ENCODE measurements at places on chromosomes 13 and 19. TPM values are rescaled to one million over a fixed set of nuclear protein-coding genes. Genes with fewer than 3 reads are reported as not detected.

Gene CLDND2
- not detected for total RNA-seq

Gene MUC16
- not detected for total RNA-seq

Gene LGALS7
- not detected for total RNA-seq

Gene ZNF208
- total RNA-seq = 0.07 TPM

Gene JAK3
- 4.7 TPM for total RNA-seq

Gene KLK8
- total RNA-seq = not detected

Gene CEACAM20
- not detected for total RNA-seq

Gene KLK12
- not detected for total RNA-seq

Gene PCDH9
- total RNA-seq = 1.7 TPM

Gene DIRAS1
- total RNA-seq = 0.39 TPM

Gene ZNF790
- 2.9 TPM for total RNA-seq

Gene ADGRE3
- not detected for total RNA-seq

Gene CFAP97D2
- total RNA-seq = 0.10 TPM

Gene METTL21C
- not detected for total RNA-seq

Gene CYP4F22
- total RNA-seq = not detected

Gene PPP2R1A
- 294 TPM for total RNA-seq

Gene LRRC63
- not detected for total RNA-seq

Gene ZNF296
- 1.2 TPM for total RNA-seq

Gene ZNF320
- 9.0 TPM for total RNA-seq

Gene MISP
- total RNA-seq = not detected

Gene NCAN
- not detected for total RNA-seq

Gene B3GNT3
- 0.13 TPM for total RNA-seq

Gene GRIN3B
- total RNA-seq = 2.6 TPM

Gene OR2Z1
- not detected for total RNA-seq

Gene TEX26
- total RNA-seq = not detected

Gene MIA
- not detected for total RNA-seq

Gene OR7A5
- total RNA-seq = not detected

Gene APOE
- total RNA-seq = 1.2 TPM

Gene ATXN8OS
- not detected for total RNA-seq

Gene ACP7
- total RNA-seq = 0.10 TPM

Gene SHISA7
- not detected for total RNA-seq

Gene CDC42EP5
- total RNA-seq = 46.9 TPM

Gene TM9SF2
- total RNA-seq = 100.0 TPM

Gene MEDAG
- 3.7 TPM for total RNA-seq

Gene LSM4
- 333 TPM for total RNA-seq

Gene TPTE2
- total RNA-seq = not detected

Gene SIGLEC12
- not detected for total RNA-seq

Gene TMPRSS9
- not detected for total RNA-seq

Gene GADD45B
- total RNA-seq = 87.7 TPM

Gene NKPD1
- total RNA-seq = 0.05 TPM

Data from mammary microvascular endothelial cell (primary cell).